ENCODE measurements at places on chromosomes 5 and 9. TPM values are rescaled to one million over a fixed set of nuclear protein-coding genes. Genes with fewer than 3 reads are reported as not detected.

Gene GLDC
- 14.2 TPM for total RNA-seq

Gene CARD6
- total RNA-seq: 0.38 TPM

Gene BRD9
- total RNA-seq: 32.7 TPM

Gene PCA3
- total RNA-seq: not detected

Gene NMUR2
- total RNA-seq: 0.16 TPM

Gene DBH
- total RNA-seq: not detected

Gene AGXT2
- total RNA-seq: not detected

Gene HARS1
- 53.9 TPM for total RNA-seq

Gene CA9
- total RNA-seq: 0.16 TPM

Gene PTGER4
- 20.7 TPM for total RNA-seq

All from mesangial cell (primary cell).